ENCODE measurements at places on chromosomes 11 and 22.

GRCh38 chr11:133977067-133977677 is 20.4 kb upstream of the IGSF9B start:
- DNase-seq = no peak

DNA sequence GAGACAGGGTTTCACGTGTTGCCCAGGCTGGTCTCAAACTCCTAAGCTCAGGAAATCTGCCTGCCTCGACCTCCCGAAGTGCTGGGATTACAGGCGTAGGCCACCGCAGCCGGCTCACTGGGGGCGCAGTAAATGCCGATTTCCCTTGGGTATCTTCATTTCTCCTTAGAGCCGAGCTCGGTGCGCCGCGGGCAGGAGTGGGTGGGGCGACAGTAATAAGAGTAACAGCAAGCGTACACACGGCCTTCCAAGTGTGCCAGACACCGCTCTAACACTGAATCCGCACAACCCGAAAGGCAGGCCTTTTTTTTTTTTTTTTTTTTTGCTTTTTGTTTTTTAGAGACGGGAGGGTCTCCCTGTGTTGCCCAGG is 500 bp upstream of the ADSL start:
- peak; percentile 32 for DNase-seq

GRCh38 chr22:37926771-37927636 is 20.9 kb downstream of the MICALL1 start:
- DNase-seq = no peak

DNA sequence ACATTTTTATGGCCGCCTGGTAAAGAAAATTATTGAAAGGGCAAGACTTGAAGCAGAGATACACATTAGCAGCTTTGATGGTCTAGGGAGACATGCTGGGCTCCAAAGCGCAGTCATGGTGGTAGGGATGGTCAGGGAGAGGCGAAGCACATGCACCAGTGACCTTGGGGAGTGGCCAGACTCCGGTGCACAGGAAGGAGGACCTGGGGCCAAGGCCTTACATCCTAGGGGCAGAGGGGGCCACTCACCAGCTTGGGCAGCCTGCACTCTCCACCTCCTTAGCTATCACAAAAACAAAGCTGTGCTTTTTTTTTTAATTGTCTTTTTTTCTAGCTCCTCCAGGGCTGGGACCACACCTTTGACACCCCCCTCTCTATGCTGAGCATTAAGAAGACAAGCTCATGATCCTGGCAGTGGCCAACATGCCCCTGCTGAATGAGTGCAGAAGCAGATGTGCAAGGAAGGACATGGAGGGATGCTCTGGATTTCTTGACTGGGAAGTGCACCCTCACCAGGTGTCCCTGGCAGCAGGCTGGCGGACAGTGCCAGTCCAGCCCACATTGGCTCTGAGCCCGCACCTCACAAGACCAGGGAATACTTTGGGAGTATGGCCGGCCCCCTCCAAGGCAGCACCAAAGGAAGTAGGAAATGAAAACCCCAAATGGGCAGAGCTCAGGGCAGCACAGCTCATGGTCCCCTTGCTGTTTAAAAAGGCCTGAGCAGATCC is 619.9 kb downstream of the TBC1D22A start:
- no peak for DNase-seq

DNA sequence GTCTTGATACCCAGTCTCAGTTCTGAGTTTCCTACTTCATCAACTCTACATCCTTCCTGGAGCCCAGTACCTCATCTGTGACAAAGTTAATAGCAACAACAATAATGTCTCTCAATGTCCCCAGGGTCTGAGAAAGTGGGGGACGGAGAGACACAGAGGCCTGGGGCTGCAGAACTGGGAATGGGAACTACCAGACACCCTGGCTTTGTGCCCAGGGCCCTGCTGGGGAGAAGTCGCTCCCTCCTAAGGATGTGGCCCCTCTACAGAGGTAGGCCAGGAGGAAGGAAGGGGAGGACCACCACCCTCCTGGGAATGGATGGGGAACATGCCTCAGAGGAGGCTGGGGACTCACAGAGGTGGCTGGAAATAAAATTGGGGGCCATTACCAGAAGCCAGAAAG is 5.5 kb downstream of the PRG3 start:
- DNase-seq = no peak

GRCh38 chr11:27294654-27295053 is 68.4 kb downstream of the CCDC34 start:
- no peak for DNase-seq

Data from astrocyte (in vitro differentiated cells and primary cell).